ENCODE measurements at places on chromosomes 1 and 21.

- no peak for DNase-seq
These were observed 55.0 kb downstream of the SLC35D1 start for GRCh38 chr1:66998972-66999371.

DNA sequence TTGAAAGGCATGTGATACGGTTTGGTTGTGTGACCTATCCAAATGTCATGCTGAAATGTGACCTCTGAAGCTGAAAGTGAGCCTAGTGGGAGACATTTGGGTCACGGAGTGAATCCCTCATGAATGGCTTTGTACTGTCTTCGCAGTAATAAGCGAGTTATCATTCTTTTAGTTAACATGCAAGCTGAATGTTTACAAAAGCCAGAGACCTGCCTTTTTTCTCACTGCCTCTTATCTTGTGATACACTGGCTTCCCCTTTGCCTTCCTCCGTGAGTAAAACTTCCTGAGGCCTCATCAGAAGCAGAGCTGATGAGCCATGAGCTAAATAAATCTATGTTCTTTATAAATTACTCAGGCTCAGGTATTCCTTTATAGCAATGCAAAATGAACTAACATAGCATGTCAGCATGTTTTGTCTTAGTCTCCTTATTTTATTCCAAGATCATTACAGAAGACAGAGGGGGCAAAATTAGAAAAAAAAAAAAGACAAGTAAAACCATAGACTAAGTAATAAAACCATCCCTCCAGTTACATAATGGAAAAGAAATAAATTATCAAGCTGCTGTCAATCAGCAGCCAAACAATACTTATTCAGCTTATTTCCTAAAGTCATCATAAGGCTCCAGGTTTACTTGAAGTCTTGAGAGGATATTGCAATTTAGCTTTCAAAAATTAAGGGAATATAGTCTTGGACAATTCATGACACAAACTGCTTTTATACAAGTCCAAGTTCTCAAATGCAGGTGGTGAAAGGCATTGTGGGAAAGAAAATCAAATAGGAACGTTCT is 12.1 kb downstream of the RGS18 start:
- DNase-seq, result no peak

- DNase-seq, result no peak
These were observed 2.8 kb downstream of the MX1 start for GRCh38 chr21:41428847-41429246.

GRCh38 chr1:201288765-201289164 is 5.5 kb downstream of the PKP1 start:
- no peak for DNase-seq

DNA sequence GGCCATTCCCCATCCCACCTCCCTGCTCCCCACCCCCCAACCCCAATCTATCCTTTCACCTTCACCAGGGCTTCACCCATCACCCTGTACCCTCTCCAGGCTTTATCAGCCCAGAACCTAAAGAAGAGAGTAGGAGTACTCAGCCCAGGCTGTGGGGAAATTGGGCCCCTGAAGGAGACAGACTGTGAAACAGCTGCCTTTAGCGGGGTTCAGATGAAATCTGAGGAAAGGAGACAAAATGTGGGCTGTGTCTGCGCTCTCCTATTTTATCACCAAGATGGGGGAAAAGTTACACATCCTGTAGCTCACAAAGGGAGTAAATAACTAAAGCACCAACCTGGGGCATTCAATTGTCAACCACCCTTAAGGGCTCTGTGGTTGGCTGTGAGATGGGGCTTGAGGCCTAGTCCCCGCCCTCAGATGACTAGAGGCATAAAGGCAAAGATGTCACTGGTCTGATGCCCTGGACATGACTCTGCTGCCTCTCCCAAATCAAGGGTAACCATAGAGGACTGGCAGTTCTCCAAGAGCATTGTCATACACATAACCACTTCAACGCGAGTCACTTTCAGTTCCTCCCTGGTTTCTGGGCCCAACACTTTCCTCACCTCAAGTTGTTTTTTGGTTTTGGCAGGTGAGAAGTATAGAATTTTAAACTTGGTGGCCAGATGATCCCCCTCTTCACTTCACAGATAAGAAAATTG is 30.0 kb downstream of the SLC27A3 start:
- DNase-seq, result peak; percentile 44

DNA sequence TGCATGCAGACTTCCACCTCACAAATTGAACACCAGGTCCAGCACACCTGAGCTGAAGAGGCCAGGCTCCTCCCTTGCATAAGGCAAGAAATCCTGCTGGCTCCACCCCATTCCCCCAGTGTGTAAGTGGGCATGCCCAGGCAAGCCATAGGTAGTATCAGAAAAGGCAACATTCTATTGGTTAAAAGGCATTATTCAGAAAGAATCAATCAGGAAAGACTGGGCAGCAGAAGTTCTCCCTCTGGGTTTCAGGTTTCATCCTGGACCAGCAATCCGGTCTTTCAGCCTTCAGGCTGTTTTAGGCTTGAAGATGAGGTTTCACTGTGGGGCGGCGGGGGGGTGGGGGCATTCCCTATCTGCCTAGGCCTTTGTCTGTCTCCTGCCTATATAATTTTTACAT is 42.0 kb upstream of the LHX8 start:
- no peak for DNase-seq

DNA sequence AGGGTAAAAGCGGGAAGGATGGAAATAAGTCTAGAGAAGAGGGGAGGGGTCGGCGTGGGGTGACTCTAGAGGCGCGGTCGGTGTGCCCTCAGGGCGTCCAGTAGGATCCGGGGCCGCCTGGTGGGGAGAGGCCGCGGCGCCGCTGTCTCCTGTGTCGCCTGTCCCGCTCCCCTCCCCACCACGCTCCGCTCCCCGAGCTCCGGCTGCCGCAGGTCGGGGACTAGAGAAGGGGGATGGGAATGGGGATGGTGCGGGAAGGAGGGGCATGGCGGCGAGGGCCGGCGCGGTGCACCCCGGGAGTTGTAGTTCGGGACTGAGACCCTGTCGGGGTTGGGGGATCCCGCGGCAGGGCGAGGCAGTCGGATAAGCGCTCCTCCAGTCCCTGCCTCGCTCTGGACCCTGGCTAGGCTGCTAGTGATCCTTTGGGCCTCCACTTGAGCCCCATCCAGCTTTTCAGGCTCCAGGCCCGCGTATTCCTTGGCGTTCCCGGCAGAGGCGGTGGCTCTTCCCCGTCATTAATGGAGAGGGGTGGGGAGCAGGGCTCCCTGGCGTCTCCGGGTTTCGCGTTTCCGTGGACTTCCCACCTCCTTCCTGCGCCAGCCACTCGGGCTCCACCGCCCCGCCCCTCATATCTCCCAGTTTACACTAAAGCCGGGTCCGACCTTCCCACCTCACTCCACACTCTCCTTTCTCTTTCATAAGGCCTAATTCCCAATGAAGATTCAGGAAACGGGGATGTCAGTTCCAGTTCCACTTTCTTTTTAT is at the start of gene ENTREP3:
TSS of gene ENTREP3 (minus strand) at position 241 of the 765 bp plus-strand sequence. CDS start 606 bp downstream, outside the sequence.
- DNase-seq, result peak; percentile 61

DNA sequence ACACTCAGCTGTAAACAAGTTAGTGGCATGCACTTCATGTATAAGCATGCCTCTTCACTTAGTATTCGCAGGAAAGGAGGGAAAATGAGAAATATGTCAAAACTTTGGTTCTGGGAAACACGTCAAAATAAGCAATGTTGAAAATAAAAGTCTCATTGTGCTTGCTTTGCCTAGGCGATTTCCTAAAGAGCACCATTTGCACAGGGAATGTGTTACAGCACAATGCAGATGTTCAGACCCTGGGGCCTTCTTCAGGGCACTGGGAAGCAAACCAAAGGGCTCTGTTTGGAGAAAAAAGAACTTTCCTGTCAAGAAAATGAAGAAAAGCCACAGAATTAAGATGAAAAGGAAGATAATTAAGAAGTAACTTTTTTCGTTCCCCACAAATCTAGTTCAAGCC is 98.6 kb upstream of the PLD5 start:
- no peak for DNase-seq

GRCh38 chr1:195745189-195746010 is 862.8 kb downstream of the KCNT2 start:
- no peak for DNase-seq

DNA sequence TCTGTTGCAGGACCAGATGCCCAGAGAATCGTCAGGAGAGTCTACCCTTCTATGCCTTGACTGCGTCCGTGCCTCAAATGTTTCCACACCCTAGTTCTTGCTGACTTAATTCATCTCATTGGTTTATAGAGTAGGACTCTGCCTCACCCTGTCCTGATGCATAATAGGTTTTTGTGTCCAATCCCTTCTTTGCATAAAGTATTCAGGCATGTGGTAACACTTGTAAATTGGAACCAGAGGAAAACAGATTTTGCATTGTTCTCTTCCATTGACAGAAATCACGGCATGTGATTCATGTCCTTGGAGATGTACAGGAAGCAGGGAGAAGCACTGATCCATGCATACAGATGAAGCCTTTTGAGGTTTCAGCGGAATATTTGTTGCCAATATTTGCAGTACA is 29.5 kb downstream of the PLPPR5 start:
- no peak for DNase-seq

DNA sequence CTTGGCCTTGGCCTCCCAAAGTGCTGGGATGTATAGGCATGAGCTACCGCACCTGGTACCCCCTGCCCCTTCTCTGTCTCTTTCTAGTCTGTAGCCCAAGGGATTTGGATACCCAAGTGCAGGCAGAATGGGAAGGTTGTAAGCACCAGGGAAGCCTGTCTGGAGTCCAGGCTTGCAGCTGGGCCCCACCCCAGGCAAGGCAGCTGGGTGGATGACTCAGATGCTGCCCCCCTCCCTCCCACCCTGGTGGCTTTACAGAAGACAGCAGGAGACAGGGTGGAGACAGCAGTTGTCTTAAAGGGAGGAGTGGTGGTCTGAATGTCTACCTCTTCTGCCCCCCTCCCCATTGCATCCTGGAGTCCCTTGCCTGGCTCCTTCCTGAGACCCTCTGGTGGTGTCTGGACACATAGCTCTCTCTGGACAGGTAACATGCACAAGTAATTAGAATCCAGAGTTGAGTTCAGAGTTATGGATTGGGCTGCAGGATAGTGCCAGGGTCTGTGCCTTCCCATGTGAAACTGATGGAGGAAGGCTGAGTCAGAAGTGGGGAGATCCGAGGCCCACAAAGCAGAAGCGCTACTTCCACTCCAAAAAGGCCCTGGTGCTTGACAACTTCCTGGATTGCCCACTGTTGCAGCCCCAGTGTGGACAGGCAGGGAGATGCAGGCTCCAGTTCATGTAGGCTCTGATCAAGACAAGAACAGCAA is 5.1 kb downstream of the LMNA start:
- no peak for DNase-seq
